ENCODE measurements at places on chromosomes 11 and 22.
A peak's percentile ranks its signal among the peaks of the same experiment; 100 is the strongest.

DNA sequence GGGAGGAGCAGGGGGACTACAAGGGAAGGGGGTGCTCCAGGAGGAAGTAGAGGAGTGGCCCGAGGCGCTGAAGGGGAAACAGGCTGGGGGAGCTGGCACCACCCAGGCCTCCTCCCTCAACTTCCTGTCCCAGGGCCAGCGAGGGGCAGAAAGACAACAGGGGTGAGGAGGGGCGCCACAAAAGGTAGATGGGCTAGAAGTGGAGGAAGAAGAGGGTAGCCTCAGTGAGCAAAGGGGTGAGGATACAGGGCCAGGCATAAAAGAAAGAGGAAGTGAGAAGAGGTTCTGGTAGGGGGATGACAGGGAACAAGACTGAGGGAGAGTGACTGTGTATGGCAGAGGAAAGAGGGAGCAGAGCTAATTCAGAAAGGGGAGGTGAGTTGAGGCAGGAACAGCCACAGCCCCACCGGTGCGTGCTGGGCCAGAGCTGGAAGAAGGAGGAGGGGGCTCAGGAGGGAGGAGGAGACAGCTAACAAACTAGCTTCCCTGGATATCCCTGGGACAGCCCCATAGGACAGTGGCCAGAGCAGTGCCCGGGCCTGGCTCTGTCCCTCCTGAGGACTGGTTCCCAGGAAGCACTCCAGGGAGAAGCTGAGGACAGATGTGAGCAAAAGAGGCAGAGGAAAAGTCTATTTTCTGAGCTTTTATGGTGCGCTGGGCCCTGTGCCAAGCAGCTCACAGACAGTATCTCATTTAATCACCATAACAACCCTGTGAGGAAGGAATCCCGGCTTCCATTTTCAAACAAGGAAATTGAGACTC is 8.5 kb downstream of the DCHS1 start:
- DNase-seq: peak; percentile 45

GRCh38 chr22:17106785-17107546 is 14.2 kb downstream of the TMEM121B start:
- DNase-seq: peak; percentile 42

GRCh38 chr22:50443197-50443596 is 31.6 kb downstream of the SBF1 start:
- no peak for DNase-seq

GRCh38 chr22:23281406-23282088 is 101.2 kb downstream of the BCR start:
- DNase-seq: peak; percentile 78

DNA sequence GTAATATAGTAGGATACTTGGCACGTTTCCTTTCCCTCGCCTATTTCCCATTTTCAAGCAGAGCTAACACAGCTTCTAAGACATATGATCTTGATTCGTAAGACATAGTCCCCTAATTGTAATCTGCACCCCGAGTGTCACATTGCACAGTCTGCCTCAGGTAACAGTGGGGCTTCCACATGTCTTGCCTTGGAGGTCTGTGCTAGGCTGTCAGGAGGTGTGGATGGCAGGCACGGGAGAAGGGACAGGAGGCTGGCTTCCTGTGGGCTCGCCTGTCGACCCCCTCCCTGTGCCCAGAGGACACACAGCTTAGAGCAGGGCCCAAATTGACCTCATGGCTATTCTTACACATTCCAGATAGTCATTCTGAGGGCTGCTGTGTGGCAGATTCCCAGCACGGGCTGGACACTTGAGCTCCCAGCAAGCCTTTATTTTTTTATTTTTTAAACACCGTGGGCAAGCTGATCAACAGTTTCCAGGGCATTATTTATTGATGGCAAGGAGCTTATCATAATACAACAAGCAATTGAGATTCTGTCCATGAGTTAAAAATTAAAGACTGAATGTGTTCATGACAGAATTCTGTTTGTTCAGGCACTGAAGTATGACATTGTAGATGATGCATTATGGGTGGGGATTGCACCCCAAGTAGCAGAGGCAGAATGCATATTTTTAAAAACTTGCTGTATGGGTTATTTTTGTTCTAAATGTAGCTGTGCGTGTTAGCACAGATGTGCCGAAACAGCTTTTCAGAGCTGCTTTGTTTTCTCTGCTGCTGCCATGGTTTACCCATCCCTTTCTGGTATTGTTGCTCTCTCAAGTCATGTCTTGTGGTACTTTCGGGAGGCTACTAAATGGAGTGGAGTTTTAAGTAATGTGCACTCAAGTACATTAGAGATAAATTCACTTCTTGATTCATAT is 113.0 kb downstream of the ATXN10 start:
- DNase-seq: no peak

- DNase-seq: no peak
These were observed 64.5 kb downstream of the BRD1 start for GRCh38 chr22:49763138-49763537.

- DNase-seq: no peak
These were observed 715.8 kb upstream of the LRRC4C start for GRCh38 chr11:42175203-42175602.

DNA sequence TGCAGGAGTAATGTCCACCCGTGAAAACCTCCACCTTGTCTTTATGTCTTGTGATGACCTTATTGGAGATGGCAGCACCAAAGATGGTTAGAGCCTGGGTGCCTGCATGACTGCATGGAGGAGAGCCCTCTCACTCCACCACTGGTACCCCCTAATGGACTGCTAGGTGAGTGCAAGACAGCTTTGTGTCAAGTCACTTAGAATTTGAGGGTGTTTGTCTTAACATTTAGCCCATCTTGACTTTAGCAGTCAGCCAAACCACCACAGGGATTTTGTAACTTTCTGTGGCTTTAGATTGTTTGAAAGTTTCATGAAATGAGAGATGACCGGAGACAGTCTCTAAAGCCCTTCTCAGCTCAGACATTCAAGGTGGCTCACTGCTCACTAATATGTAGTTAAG is 232.9 kb upstream of the NCAM1 start:
- DNase-seq: no peak

- DNase-seq: no peak
These were observed 289.5 kb downstream of the CADM1 start for GRCh38 chr11:115214644-115215234.

GRCh38 chr11:113449743-113450142 is 25.5 kb downstream of the DRD2 start:
- no peak for DNase-seq

- no peak for DNase-seq
These were observed 17.6 kb downstream of the NCAPD3 start for GRCh38 chr11:134206185-134206584.

DNA sequence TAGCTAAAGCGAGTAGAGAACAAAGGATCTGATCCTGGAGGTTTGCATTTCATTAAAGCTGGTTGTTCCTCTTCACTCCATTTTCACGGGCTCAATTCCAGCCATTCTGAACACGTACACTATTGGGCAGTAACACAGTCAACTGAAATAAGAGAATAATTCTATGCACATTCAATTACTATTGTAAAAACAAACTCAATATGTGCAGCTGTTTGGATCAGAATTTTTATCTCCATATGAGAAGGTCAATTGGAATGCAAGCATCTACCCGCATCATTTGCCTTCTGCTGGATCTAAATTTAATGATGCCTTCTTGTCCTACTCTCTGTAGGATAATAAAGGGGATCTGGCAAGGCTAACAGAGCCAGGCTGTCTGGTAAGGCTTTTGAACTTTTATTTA is 562.8 kb upstream of the CCDC179 start:
- DNase-seq: no peak

GRCh38 chr11:3159296-3160190 is 5.6 kb downstream of the OSBPL5 start:
- no peak for DNase-seq

DNA sequence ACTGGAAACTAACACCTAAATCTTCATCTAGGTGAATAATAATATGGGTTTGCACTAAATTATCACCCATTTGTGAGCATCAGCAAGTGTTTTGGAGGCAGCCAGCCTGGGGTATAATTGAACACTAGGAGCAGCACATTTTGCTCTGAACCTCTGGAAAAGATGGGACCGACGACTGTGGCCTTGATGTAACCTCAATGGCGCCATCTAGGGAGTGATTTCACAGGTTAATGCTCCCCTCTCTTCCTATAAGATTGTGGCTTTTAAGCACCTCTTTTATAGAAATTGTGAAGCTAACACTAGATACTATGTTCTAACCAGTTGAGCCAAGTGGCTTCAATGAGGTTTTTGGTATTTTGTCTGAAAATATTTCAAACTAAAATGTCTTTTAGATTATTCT is 203.7 kb downstream of the NELL1 start:
- no peak for DNase-seq

DNA sequence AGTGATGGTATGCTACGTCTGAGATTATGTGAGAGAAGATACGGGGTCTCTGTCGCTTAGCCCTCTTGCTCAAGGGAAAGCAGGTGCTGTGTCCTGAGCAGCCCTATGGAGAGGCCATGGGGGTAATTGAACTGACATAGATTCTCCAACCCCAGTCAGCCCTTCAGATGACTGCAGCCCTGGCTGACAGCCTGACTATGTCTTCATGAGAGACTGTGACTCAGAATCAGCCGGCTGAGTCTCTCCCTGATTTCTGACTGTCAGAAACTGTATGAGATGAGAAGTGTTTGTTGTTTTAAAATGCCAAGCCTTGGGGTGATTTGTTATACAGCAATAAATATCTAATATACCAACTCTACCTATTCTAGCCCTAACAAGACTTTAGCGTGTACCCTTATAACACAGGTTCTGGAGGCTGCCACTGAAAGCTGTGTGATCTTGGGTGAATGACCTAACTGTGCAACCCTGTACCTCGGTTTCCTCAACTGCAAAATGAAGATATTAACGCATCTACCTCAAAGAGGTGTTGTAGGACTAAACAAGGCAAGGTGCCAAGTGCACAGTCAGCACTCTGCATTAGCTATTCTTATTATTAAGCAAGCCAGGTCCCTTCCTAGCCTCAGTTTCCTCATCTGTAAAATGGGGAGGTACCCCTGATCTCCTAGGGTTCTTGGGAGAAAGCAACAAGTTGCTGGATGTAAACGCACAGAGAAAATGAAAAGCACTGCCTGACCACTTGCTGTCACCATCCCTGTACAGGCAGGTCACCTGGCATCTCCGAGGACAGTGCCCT is 24.9 kb downstream of the SLC43A1 start:
- DNase-seq: no peak

DNA sequence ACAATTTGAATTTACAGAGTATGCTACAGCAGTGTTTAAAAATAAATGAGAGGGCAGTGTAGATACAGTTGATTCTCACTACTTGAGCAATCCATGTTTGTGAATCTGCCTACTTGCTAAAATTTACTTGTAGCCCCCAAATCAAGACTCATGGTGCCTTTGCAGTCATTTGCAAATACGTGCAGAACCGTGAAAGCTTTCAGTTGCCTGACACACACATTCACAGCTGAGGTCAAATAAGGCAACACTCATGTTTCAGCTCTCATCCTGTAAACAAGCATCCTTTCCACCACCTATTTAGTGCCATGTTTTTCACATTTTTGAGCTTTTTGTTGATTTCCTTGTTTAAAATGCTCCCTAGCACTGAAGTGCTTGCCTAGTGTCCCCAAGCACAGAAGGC is 32.5 kb upstream of the RASL10A start:
- no peak for DNase-seq

- no peak for DNase-seq
These were observed 28.3 kb downstream of the SNU13 start for GRCh38 chr22:41660416-41660815.

DNA sequence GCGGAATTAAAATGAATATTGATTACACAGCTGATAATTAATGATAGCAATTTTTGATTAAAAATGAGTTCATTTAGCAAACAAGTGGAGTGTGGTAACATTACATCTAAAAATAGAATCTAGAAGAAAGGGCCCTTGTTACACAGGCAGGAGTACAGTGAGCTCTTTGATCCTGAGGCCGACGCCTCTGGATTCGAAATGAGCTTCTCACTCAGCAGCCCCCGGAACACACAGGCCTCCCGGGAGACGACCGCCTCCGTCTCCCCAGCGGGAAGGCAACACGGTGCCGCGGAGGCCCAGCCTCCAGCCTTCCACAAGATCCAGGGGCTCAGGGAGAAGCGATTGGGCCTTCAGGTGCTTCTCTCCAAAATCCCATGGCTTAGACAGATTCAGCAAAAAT is 379.1 kb downstream of the BRD1 start:
- no peak for DNase-seq

DNA sequence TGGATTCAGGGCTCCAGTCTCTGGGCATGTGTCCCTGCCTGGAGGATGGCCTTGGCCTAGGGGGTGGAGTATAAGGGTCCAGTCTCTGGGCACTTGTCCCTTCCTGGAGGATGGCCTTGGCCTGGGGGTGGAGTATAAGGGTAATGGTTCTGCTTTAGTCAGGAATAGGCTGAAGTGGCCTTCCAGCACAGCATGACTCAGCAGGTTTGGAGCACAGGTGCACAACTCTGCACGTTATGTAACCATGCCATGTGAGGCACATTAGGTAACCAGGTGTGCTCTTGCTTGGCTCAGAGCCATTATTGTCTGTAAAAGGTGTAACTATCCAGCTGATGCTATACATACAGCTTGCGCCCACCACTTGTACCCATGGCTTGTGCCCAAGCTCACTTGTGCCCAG is 48.4 kb upstream of the POLD3 start:
- DNase-seq: no peak

DNA sequence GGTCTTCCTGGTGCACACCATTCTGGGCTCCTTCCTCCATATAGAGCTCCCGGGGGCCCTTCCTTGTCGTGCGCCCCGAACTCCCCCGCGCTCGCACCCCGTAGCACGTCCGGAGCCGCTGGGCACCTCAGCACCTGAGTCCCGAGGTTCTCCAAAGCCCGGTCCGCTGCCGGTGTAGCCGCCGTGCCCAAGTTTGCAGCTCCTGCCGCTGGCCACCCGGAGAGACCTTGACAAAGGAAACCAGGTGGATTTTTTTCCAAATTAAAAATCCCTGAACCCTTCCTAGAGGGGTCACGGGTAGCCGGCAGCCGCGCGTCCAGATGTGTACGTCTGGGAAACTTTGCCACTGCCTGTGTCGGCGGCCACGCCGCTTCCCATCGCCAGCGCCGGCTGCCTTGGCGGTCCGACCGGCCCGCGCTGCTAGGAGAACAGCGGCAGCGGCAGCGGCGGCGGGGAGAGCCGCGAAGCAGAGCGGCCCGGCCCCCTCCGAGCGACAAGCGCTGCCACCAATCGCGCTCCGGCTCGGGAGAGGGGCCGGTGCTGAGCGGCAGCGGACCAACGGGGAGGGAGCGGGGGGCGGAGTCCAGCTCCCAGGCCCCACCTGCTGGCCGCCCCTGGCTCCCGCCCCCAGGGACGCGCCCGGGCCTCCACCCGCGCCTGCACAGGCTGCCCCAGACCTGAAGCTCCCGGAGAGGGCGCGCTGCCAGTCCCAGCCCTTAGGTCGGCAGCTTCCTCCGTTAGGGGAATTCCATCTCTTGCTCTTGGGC is at the start of gene GALNT18:
TSS of gene GALNT18 (minus strand) at position 433 of the 767 bp plus-strand sequence.
- peak; percentile 61 for DNase-seq

GRCh38 chr11:88183233-88183632 is 8.0 kb upstream of the RAB38 start:
- DNase-seq: no peak

GRCh38 chr11:67364783-67365722 is 8.3 kb downstream of the CLCF1 start:
- DNase-seq: no peak

GRCh38 chr11:35007277-35007676 is 90.9 kb downstream of the PDHX start:
- DNase-seq: no peak
